ENCODE measurements at places on chromosomes 1 and 21.

DNA sequence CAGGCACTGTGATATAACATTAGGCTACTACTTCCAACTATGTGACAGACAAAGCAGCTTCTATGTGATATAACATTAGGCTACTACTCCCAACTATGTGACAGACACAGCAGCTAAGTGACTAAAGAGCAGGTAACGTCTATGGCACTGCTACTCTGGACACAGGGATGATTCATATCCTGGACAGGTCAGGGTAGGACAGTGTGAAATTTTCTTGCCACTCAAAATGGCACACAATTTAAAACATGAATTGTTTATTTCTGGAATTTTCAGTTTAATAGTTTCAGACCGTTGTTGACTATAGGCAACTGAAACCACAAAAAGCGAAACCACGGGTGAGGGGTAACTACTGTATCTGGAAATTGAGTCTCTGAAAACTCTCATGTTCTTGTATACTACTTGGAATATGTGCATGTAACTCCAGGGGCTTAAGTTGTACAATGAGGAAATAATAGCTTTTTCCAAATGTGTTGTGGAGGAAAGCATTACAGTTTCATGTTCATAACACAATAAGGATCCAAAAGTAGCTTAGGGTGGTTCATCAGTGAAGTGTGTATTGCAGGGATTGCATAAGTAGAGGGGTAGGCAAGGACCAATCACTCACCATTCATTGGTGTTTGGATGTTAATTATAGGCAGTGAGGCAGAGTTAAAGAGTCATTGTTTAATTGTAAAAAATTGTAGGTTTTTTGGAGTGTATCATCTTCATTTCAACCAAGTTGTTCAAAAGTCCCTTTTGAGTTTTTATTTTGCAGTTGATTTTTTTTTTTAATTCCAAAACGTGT is 5.3 kb downstream of the DTL start:
- no peak for DNase-seq

DNA sequence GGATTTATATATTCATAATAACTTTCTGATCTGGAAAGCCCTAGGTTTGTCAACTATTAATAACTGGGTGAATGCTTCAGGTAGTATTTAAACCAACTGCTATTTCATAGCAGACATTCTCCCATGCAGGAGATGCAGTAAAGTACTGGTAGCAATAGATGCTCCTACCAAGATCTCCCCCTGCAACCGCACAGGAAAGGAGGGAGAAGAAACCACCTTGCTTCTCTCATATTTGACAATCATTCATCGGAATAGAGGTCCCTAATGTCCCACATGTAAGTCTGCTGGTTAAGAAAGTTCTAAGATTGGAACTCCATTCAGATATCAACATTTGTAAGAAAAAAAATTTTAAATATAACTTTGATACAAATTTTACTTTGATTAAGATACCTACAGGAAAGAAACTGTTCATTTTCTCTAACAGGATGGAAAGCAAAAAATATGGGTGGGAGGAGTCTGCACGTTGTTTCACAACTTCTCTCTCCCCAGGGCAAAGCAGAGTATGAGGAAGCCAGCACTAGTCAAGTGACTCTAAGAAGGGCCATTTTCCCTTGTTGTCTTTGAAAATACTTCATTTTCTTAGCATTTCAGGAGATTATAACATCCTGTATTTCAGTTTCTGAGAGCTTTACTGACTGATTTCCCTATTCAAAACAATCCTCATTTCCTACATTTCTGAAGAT is at the start of gene PYHIN1:
Gene PYHIN1, plus strand, starts transcription at position 498 of the 683 bp plus-strand sequence. CDS start 5,359 bp downstream, outside the sequence.
- DNase-seq, result no peak

GRCh38 chr21:44303490-44303981 is 3.7 kb downstream of the PFKL start:
- no peak for DNase-seq

GRCh38 chr1:229594227-229595008 is 31.5 kb downstream of the TAF5L start:
- no peak for DNase-seq

GRCh38 chr1:89270423-89270822 is 2.2 kb downstream of the GBP5 start:
- no peak for DNase-seq

DNA sequence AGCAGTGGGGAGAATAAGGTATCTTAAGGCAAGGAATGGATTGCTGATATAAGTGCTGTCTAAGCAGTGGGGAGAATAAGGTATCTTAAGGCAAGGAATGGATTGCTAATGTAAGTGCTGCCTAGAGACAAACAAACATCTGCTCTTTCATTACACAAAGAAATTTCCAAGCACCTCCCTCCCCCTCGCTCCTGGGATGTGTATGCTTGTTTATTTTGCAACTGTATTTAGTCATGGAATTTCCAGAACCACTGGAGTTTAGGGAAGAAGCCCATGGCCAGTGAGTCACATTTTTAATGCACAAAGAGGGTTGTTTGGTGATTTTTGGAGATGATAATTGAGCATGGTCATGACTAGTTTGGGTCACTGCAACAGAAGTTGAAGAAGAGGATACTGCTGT is 21.5 kb downstream of the PDPN start:
- DNase-seq, result no peak

- DNase-seq, result no peak
Measured at GRCh38 chr1:93800856-93801255, 78.2 kb downstream of the DNTTIP2 start.

- no peak for DNase-seq
Measured at GRCh38 chr1:143735764-143736461, 235.9 kb downstream of the FAM72C start.

DNA sequence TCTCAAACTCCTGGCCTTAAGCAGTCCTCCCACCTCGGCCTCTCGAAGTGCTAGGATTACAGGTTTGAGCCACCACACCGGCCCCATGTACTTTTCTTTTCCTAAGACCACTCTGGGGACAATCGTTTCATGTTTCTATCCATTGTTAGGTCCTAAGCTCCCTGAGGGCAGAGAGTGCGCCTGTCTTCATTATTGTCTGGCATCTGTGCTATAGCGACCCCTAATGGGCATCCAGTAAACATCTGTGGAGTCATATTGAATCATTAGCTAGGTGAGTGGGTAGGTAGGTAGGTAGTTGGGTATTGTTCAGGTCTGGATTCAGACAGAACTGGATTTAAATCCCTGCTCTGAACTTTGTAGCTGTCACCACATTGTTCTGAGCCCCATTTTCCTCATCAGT is 66.1 kb downstream of the TMEM53 start:
- DNase-seq, result no peak

DNA sequence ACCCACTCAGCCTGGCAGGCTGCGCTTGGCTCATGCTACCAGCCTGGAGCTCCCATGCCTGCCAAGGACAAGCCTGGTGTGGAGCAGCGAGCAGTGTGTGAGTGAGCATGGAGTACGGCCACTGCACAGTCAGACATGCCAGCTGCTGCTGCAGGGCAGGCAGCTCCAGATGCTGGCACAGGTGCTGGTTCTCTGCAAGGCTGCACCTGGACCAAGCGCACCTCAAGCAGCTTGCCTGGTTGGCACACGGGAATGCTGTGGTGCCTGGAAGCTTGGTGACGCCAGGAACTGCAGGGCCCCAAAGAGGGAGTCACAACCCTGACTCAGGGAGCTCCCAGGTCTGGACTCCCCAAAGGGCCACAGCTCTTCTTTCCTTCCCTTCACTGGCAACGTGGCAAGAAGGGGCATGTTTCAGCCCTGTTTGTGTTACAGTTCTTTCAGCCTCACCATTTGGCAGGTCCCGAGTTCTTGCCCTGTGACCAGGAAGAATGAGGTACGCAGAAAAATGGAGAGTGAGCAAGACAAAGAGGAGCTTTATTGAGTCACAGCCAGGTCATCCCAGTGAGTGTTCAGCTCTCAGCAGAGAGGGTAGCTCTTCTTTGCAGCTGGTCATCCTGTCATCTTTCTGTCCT is 26.1 kb downstream of the ACOT7 start:
- DNase-seq, result no peak

DNA sequence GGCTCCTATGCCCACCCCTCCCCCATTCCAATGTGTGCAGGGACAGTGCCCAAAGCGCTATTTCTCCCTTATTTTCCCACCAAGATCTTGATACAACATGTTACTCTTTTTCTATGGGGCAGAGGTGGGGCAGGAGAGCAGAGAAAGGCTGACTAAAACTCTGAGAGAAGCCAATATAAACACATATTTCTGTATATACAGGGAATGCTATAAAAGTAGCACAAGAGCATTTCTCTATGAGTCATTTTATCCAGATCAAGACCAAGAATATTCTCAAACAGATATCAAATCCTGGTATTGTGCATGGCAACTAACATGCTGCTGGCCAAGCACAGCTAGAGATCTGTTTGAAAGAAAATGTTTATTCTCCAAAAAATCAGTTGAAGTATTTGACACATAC is 7.3 kb downstream of the WDR26 start:
- DNase-seq, result no peak

DNA sequence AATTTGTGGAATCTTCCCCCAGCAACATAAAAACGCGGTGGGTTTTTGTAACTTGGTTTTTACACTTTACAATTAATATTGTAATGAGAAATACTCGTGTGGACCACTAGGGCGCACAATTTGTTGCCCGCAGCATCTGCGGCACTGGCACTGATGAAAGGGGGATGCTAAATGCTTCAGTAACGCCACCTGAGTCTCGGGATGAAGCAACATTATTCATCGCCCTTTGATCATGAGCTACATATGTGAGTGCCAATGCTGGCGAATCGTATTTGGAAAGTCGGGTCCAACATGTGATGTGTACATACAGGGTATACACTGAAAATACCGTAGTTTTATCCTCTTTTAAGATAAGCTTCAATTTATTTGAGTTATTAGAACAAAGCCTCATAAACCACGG is 34.2 kb upstream of the COX20 start:
- peak; percentile 17 for DNase-seq

DNA sequence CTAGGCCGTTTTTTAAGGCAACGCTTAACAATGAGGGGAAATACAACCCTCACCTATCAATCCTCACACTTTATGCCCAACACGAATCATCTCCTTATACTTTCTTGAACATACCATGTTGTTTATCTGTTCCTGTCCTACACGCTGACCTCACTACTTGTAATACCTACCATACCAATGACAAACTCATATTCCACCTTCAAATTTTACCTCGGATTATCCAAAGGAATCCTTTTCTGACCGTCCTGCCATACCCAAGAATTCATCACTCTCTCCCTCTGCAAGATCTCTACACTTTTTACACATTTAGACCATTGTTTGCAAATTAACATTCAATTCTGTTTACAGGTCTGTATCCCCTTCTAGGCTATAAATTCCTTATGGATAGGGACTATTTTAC is 64.4 kb upstream of the GUCA2A start:
- no peak for DNase-seq

DNA sequence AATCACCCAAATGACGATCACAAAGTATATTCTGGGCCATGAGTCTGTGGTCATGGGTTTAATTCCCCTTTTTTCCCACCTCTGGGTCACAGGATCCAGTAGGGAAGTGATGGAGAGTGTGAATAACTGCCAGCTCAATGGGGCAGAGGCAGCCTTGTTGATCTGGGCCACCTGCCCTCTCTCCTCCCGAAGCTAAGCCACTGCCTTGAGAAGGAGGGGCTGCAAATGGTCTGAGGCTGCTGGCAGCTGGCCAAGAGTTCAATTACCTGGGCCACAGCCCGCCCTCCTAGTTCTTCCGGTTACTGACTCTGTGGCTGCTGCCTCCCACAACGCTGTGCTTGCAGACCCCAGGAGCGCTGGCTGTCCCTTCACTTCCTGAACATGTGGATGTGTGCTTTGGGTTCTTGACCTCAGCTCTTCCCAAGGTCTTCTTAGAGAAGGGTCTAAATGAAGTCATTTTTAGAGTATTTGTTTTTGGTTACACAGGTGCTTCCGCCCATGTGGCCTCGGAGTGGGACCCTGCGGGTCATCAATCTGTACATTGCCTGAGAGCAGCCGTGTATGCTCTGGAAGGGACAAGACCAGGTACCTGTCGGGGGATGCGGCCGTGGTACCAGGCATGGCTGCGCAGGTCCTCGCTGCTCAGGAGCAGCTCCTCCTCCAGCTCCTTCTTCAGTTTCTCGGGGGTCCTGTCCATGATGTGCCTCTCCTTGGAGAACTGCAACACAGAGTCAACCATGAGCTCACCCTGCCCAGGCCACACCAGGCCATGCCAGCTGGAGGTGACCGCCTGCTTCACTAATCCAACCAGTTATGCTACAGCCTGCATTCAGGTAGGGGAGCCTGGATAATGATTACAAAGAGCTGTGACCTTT is 89.7 kb downstream of the BCAR3 start:
- no peak for DNase-seq

- no peak for DNase-seq
Measured at GRCh38 chr1:212484701-212485570, 52.2 kb downstream of the NENF start.

- DNase-seq, result no peak
Measured at GRCh38 chr1:99507906-99508732, 137.8 kb upstream of the PALMD start.

DNA sequence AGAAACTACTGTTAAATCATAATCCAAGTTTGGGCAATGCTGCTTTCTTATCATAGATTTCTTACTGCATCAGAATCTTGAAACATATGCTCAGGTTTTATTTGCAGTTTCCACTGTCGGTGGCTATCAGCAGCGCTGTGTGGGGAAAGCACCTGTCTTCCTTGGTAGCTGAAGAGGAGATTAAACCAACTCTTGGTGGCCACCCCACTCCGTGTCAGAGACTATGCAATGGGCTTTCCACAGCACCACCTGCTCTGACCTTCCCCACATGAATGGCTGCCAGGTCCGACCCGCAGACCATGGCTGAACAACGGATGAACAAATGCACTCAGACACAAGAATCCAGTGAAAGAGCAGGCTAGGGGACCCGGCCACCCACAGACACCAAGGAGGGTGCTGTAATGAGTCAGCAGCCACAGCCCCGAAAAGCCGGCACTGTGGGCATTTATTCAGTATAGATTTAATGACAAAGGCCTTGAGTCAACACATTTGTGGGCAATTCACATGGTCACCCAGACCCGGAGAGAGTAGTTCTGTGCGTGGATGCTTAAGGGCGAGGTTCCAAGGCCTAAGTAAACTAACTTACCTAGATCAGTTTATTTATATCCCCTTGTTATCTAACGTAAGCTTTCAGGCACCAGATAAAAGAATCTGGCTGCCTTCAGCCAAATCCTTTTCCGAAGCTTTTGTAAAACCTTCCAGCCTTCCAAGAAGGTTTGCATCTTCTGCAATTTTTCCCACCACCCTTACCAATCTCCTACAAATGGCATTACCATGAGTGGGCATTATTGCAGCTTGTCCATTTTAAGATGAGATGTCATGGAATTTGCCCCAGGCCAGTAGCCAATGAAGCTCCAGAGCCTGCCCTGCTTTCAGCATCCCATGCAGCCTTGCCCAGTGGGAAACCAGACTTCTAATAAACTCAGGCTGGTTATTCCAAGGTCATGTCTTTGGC is 82.7 kb downstream of the HLCS start:
- DNase-seq, result no peak

- no peak for DNase-seq
Measured at GRCh38 chr1:43432907-43433306, 20.8 kb downstream of the HYI start.

DNA sequence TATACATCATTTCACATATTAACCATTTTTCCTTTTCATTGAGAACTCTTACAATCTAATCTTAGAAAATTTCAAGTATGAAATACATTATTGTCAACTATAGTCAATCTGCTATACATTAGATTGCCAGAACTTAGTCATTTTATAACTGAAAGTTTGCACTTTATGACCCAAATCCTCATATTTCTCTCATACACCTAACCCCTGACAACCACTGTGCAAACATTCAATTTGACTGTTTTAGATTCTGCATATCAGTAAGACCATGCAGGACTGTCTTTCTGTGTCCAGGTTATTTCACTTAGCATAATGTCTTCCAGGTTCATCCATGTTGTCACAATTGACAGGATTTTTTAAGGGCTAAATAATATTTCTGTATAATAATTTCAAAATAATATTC is 1299.0 kb upstream of the B3GALT2 start:
- DNase-seq, result no peak
